ENCODE measurements at places on chromosomes 12 and 14. TPM values are rescaled to one million over a fixed set of nuclear protein-coding genes. Genes with fewer than 3 reads are reported as not detected.

GRCh38 chr12:30643366-30643765 lies 52.3 kb downstream of the IPO8 start:
- no peak for DNase-seq

The TRPV4 gene
- not detected for polyA plus RNA-seq

DNA sequence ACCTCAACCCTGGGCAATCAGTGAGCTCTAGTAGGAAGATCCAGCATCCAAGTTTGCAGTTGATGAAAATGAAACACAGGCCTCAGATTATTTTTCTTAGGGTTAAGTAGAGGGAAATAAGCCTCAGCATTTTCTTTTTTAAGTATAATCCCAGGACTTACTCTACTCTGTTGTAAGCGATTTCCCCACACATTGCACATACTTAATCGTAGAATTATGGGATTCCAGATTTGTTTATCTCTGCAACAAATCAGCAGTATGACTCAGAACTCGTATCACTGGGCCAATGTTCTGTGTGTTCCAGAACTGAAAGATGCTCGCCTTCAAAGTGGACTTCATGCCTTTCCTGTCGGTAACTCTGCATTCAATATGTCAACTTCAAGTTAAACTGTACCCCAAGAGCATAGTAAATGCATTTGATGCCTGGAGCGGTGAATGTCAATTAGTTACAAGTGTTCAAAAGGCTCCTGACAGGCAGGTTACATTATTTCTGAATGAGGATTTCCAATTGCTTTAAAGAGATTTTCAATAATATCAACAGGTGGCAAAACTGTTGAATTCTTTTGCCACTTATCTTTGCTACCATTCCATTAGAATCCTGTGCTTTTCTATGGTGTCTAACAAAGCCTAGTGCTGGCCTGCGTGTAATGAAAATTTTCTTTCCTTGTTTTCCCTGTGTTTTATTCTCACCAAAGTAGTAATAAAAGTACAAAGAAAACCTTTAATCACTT lies 323.8 kb upstream of the SYT1 start:
- no peak for DNase-seq

The RPGRIP1 gene
- polyA plus RNA-seq, result not detected

GRCh38 chr14:31682768-31683167 lies 121.6 kb downstream of the NUBPL start:
- no peak for DNase-seq

The TDP1 gene
- 50.6 TPM for polyA plus RNA-seq

DNA sequence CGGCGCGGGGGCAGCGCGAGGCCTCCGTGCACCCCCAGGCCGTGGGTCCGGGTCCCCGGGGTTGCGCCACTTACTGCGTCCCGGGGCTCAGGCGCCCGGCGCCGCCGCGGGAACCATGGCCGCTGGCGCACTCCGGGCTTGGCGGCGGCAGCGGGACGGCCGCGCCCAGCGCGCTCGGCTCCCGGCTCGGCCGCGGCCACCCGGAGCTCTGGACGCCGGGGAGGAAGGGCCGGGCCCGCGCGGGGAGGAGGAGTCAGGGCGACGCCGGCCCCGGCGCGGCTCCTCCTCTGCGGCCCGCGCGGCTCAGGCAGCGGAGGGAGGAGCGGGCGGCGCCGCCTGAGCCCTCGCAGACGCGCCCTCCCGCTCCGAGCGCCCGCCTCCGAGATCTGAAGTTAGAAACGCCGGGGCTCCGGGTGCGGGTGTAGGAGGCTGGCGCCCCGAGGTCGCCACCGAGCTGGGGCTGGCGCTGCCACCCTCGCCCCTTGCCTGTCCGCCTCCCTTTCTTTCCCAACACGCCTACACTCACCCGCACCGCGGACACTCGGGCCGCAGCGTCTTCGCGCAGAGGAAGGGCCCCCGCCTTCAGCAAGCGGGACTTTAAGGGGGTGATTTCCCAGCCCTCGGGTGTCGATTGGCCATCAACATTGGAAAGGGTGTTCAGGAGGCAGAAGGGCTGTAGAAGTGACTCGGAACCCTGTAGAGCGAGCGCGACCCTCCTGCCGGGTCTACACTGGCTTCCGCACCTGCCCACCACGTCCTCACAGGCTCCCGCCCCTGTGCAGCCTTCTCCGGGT lies at the start of gene NIN:
NIN (minus strand) TSS at position 231 of the 794 bp plus-strand sequence. CDS start 9,106 bp downstream, outside the sequence.
- peak; percentile 74 for DNase-seq

DNA sequence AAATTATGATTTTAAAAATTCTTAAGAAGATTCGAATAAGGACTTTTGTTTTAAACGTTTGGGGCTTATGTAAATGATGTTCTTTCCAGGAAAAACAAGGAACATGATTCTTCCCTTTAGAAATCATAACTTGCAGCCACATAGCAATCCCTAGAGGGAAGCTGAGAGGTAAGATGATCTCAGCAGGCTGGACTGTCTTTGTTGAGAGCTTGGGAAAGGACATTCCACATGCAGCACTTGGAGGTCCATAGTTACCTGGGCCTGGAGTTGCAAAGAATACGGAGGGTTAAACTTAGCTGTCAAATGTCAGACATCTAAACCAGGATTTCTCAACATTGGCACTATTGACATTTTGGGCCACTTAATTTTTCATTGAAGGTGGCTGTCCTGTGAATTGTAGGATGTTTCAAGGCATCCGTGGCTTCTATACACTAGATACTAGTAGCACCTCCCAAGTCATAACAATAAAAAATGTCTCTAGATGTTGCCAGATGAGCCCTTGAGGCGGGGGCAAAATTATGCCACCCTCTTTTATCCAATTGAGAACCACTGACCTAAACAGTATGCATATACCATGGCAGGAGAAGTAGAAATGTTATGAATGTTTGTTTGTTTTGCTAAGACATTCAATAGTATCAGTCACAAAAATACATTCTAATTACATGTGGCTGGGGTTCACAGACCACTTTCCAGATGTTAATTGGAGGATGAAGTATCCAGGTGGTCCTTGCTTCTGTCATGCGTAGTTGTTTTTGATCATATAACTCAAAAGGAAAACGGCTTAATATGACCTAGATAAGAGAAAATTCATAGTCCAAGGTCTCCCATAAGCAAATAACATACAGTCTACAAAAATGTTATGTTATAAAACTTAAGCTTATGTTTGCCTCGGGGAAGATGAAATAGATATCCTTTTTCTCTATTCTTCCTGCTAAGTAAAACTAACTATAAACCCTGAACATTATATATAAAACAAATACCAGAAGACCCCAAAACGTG lies 30.5 kb downstream of the TTC6 start:
- DNase-seq, result no peak

The CMA1 gene
- not detected for polyA plus RNA-seq

The MIP gene
- polyA plus RNA-seq, result not detected

Measured in naive thymus-derived CD4-positive, alpha-beta T cell (primary cell).